Adrenal gland (tissue), 19 donors: ENCODE measurements at places on chromosomes 4 and X. TPM values are rescaled to one million over a fixed set of nuclear protein-coding genes. Genes with fewer than 3 reads are reported as not detected.

- DNase-seq = no peak
These were observed 8.3 kb downstream of the EFNB1 start for GRCh38 chrX:68837119-68837518.

GRCh38 chrX:2691543-2692220, 587 bp downstream of the CD99 start:
- DNase-seq = peak; percentile 41

- DNase-seq = no peak
These were observed 16.1 kb downstream of the MED14 start for GRCh38 chrX:40719218-40719617.

DNA sequence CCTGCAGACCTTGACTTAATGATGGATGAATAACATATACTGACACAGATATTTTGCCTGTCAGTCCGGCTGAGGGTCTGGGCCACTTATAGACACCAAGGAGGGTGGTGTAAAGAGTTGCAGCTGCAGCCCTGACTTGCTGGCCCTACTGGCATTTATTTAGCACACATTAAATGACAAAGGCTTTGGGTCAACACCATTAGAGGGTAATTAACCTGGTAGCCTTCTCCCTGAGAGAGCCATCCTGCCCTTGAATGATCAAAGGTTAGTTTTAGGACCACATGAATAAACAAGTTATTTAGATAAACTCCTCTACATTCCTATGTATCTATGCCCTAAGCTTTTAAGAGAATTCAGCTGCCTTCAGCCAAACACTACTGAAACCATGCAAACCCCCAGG, 110.8 kb upstream of the DGKK start:
- DNase-seq = no peak

ENPP6 gene
- 1.0 TPM for total RNA-seq

- DNase-seq = no peak
These were observed 144.8 kb upstream of the RBPJ start for GRCh38 chr4:26175905-26176470.

DNA sequence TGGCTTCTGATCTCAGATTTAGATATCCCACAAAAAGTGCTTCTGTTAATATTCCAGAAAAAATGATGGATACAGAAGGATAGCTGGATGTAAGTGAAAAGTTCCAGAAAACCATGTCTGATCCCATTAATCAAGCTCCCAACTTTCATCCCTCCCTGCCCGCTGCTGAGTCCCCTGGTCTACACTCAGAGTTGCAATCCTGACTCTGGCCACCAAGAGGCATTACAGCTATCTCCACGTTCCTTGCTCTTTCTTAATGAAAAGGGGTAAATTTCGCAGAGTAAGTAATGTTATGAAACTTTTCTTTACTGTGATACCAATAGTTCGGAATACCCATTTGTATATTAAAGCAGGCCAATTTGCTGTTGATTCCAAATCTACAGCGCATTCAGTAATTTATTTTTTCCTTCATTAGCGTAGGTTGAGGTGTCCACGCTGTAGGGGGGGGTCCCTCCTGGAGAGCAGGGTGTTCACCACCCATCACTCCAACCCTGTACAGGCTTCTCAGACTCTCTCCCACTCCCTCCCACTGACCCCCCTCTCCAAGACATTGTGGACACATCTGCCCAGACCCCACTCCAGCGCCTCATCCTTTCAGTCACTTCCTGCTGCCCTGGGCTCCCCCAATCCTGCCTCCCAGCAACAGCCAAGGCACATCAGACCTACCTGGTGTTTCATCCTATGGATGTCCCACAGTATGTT, 55.1 kb downstream of the RAB40A start:
- DNase-seq = peak; percentile 53
